ENCODE measurements at places on chromosomes 1 and 21.

DNA sequence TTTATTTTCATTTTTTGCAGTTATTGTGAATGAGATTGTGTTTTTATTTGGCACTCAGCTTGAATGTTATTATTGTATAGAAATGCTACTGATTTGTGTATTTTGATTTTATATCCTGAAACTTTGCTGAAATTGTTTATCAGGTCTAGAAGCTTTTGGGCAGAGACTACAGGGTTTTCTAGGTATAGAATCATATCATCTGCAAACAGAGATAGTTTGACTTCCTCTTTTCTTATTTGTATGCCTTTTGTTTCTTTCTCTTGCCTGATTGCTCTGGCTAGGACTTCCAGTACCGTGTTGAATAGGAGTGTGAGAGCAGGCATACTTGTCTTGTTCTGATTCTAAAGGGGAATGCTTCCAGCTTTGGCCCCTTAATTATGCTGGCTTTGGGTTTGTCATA is 27.3 kb downstream of the ZNF691 start:
- DNase-seq: no peak

DNA sequence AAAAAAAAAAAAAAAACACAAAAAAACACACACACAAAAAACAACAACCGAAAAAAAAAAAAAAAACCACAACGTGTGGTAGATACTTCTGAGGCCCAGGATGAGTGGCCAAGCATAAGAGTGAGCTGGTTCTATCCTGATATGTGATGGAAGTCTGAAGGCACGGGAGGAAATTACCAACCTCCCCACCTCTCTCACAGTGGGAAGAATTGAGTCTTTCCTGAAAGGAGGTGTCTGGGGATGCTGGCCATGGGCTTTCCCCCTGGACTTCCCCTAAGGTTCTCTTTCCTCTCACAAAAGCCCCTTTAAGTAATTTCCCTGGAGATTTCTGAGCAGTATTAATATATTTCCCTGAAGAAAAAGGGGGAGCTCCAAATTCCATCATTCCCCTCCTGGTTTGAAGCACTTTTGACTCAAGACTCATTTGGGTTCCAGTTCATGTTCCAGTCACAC is 5.2 kb downstream of the TMCC2 start:
- no peak for DNase-seq

DNA sequence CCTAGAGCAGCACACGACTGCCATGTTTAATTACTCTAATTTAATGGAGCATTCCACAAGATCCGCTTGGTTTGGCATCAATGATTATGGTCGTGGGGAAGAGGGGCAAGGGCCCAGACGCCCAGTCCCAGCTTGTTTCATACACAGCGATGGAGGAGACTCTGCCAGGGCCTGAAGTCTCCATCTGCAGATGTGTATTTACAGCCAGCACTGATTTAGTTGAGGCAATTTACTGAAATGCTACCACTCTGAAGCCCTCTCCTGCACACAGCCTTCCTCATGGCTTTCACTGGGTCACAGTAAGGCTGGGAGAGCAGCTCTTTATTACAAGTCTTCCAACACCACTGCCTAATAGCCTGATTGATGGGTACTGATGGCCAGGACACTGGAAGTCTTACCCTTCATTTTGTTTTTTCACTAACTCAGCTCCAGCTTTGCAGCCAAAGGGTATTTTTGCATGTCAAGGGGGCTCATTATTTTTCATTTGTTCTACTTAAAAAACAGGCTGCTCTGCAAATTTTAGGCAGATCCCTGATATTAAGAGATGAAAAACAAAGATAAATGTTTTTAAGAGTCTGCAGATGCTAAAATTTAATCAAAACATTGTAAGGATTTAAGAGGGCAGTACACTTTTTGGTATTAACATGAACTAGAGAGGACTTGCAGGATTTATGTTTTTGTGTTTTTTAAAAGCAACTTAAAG is 236.3 kb downstream of the SIPA1L2 start:
- no peak for DNase-seq

DNA sequence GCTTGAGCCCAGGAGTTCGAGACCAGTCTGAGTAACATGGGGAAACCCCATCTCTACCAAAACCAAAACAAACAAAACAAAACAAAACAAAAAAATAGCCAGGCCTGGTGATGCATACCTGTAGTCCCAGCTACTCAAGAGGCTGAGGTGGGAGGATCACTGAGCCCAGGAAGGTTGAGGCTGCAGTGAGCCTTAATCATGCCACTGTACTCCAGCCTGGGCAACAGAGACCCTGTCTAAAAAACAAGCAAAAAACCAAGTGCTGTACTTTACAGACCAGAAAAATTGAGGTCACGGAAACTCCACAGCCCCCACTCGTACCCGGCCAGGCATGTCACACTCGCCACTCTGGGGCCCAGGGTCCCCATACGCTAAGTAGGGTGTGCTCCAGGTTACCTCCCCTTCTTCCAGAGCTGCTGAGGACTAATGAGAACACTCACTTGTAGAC is 22.9 kb downstream of the ATP2B4 start:
- peak; percentile 13 for DNase-seq

DNA sequence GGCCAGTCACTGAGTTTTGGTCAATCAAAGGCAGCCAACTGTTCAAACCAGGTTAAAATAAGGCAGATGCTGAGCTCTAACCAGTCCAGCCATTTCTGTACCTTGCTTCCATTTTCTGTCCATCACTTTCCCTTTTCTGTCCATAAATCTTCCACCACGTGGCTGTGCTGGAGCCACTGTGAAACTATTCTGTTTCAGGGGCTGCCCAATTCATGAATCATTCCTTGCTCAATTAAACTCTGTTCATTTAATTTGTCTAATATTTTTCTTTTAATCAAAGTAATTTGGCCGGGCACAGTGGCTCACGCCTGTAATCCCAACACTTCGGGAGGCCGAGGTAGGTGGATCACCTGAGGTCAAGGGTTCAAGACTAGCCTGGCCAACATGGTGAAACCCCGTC is 22.7 kb upstream of the LGALS8 start:
- DNase-seq: no peak

DNA sequence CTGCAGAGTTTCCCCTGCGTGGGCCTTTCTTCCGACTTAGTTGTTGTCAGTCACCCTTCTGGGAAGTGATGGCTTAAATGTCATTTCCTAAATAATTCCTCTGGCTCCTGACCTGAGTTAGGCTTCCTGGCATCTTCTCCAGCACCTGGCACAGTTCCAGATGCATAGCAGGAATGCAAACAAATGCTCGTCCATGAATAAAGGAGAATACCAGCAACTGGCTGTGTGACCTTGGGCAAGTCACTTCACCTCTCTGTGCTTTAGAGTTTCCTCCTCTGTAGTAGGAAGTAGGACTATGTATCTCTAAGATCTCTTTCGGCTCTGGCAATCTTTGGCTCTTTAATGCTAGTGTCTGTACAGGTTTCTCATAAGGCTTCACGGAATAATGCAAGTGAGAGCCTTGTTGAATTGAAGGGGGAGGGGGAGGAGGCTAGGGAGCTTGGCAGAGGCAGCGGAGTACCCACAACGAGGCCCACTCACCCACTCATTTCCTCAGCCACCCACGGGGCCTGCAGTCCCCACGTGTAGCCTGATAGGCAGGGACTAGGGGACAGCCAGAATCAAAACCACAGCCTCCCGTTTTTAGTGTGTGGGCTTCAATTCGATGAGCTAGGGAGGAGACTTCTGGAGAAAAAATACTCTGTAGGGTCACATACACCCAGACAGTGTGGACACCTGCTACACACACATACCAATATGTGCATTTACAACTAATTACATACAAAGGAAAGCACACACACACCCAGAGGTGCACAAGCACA is 48.1 kb downstream of the TENT5C start:
- DNase-seq: no peak

GRCh38 chr1:64846573-64847430 is 101.9 kb downstream of the RAVER2 start:
- DNase-seq: no peak

DNA sequence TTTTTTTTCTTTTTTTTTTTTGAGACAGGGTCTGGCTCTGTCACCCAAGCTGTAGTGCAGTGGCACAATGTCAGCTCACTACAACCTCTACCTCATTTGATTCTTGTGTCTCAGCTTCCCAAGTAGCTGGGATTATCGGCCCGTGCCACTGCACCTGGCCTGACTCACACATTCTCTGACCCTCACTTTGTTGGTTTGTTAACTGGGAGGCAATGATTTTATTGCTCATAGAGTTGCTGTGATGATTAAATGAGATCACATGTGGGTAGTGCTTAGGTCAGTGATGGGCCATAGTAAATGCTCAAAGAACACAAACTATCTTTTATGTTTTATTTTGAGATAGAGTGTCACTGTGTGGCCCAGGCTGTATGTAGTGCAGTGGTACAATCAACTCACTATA is 47.3 kb upstream of the SSBP3 start:
- no peak for DNase-seq

- DNase-seq: no peak
These were observed 12.8 kb upstream of the LRRC8D start for GRCh38 chr1:89807983-89808382.

DNA sequence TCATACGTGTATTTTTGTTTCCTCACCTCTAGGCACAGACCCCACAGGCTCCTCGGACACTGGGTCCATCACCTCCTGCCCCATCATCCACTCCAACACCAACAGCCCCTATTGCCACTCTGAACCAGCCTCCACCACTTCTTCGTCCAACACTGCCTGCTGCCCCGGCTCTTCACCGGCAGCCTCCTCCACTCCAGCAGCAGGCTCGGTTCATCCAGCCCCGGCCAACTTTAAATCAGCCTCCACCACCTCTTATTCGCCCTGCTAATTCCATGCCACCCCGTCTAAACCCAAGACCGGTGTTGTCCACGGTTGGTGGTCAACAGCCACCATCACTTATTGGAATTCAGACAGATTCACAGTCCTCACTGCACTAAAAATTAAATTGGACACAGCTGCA is 13.2 kb upstream of the TRAF5 start:
- DNase-seq: no peak

DNA sequence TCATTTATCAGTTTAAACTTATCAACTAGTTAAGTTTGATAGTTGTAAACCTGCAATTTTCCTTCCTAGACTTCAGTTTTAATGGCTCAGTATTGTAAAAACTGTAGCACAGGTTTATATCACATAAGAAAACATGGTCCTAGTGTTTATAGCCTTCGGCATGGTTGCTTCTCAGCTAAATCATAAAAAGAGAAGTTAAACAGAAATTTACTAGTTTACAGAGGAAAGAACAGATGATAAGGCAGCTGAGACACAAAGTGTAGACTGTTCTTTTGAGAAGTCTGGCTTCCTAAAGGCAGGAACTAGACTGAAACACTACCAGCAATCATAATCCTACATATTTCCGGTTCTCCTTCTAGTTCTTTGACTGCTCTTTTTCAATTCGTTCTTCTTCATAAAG is 39.8 kb downstream of the WNT2B start:
- no peak for DNase-seq

DNA sequence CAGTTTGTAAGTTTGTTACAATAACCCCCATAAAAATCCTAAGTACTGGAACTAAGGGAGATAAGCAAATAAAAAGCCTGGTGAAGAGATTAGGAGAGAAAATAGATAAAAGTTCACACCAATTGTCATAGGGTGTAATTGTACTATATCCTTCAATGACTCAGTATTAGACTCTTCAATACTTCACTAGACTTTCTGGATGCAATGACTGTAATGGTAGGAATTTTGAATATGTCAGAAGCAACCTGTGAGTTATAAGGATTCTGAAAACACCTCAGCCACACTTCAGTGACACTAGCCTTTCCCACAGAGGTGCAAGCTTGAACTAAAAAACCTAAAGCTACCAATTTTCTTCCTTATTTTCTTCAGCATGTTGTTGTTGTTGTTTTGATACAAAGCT is 147.9 kb downstream of the PTGER3 start:
- no peak for DNase-seq

DNA sequence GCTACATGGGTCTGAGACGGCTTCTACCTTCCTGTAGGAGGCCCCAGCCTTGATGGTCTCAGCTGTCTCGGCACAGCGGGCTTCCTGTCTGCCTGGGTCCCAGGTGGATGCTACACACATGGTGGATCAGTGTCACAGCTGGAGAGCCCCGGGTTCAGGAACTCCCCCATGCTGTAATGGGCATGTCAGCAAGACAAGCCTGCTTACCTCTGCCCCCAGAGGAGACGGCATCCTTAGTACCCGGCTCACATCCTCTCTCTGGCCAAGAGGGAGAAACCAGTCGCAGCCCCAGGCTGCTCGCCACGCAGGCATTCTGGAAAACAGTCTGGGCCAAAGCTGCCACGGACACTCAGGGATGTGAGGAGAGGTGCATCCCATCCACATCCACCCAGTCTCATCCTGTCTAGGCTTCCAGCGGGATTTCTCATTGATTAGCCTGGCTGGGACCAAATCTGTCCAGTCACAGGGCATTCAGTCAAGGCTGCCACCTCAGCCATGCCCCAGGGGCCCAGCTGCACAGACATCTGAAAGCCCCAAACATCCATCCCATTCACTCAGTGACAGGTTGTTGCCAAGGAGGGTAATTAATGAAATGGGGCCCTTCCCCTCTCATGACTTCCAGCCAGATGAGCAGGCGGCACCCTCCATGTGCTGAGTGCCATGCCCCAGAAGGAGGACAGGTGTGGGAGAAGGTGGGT is 10.5 kb downstream of the SNAP47 start:
- no peak for DNase-seq
